T-helper 2 cell treated with Interferon-gamma antibody and Interleukin-4, amounts not matched to agents 100 ng/mL and 5 ng/mL, for 36 hours (primary cell): ENCODE measurements at places on chromosomes 3 and 15. TPM values are rescaled to one million over a fixed set of nuclear protein-coding genes. Genes with fewer than 3 reads are reported as not detected.

Gene MAGI1
- total RNA-seq: 0.48 and 1.1 TPM in 2 replicates

Gene QARS1
- total RNA-seq: 217 and 243 TPM in 2 replicates

Gene SLC26A6
- 43.7 and 47.3 TPM in 2 replicates for total RNA-seq

Gene GRM7
- total RNA-seq: not detected in 2 replicates

Gene MLF1
- 0.25 and 0.50 TPM in 2 replicates for total RNA-seq

Gene RPL14
- 2,187 and 2,192 TPM in 2 replicates for total RNA-seq

Gene CTXN2
- total RNA-seq: 0.05 TPM in 1 of 2 replicates, not detected in the other

Gene CCDC9B
- total RNA-seq: 0.66 and 0.86 TPM in 2 replicates

Gene MYH15
- total RNA-seq: 0.18 and 0.20 TPM in 2 replicates

Gene ZNF774
- total RNA-seq: 1.8 and 1.9 TPM in 2 replicates

Gene ALDH1L1
- total RNA-seq: not detected in 2 replicates

Gene CDCP1
- total RNA-seq: 21.8 and 22.7 TPM in 2 replicates

Gene SLCO3A1
- total RNA-seq: 47.1 and 50.3 TPM in 2 replicates

Gene FBXW12
- total RNA-seq: not detected in 2 replicates

Gene LINGO1
- not detected in 2 replicates for total RNA-seq

Gene CP
- total RNA-seq: not detected in 2 replicates
